ENCODE measurements at places on chromosomes 6 and 20. TPM values are rescaled to one million over a fixed set of nuclear protein-coding genes. Genes with fewer than 3 reads are reported as not detected.

DNA sequence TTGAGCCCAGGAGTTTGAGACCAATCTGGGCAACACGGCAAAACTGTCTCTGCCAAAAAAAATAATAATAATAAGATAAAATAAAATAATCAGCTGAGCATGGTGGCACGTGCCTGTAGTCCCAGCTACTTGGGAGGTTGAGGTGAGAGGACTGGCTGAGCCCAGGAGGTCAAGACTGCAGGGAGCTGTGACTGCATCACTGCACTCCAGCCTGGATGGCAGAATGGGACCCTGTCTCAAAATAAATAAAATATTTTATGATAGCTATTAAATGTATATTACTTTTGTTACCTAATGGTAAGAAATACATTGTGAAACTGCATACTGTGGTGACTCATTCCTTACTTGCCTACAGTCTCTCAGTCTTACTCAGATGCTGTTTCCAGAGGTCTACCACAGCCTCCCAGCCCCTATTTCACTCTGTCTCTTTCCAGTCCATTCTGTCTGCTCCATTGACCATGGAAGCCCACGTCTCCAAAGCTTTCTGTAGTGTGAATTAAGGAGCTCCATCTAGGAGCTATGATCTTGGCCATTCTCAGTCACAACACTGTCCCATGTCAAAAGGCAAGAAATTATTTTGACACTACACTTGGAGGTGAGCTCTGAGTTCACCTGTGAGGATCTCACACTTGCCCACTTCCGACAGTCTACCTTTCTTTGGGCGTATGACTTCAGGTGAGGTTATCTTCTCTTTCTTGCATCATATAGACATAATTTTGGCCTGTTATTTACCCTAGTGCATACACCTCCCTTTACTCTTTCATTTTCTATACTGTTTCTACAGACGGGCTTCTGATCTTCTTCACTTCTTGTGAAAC is 22.4 kb upstream of the SNX9 start:
- H3K36me3 ChIP-seq, result no peaks in the 10 kb centered on the region
- no peak for DNase-seq
- H3K27me3 ChIP-seq, result no peaks in the 10 kb centered on the region
- no peak overlapping the region for H3K4me3 ChIP-seq

MEI4 gene
- 0.55 TPM for total RNA-seq

GRCh38 chr6:33313105-33313708 is 671 bp downstream of the TAPBP start:
- no peaks in the 10 kb centered on the region for H3K4me1 ChIP-seq
- H3K4me3 ChIP-seq, result peak overlapping the region; percentile 83
- peaks cover 14% of the 10 kb centered on the region for H3K36me3 ChIP-seq

DNA sequence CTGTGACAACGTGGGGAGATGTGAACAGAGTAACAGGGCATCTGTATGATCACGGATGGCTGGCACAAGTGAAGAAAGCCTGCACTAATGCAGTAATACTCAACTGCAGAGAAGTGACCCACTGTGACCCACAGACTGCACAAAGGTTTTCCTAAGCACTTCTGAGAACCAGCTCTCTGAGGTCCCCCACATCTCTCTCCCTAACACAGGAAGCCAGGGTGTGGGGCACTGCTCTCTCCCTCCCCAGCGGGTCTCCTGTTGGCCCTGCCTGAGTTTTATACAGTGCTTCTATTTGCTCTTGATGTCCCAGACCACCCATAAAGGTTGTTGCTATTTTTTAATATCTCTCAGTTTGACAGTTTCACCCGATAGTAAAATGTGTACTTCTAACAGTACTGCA is 11.3 kb downstream of the APMAP start:
- no peak overlapping the region for H3K27ac ChIP-seq
- H3K36me3 ChIP-seq, result peaks cover 74% of the 10 kb centered on the region

DNA sequence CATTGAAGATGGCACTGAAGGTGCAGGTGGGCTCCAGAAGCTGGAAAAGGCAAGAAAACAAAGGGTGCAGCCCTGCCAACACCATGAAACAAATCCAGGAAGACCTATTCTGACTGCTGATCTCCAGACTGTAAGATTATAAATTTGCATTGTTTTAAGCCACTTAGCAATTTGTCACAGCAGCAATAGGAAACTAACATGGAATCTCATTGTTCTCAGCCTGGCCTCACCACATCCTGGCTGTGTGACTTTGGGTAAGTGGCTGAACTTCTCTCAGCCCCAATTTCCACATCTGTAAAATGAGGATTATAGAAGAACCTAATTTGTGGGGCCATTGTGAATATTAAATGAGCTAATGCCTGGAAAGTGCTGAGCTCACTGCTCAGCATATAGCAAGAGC is 160.4 kb upstream of the MAFB start:
- no peaks in the 10 kb centered on the region for H3K27me3 ChIP-seq
- H3K4me3 ChIP-seq, result no peak overlapping the region
- no peaks in the 10 kb centered on the region for H3K36me3 ChIP-seq
- no peaks in the 10 kb centered on the region for H3K4me1 ChIP-seq

DNA sequence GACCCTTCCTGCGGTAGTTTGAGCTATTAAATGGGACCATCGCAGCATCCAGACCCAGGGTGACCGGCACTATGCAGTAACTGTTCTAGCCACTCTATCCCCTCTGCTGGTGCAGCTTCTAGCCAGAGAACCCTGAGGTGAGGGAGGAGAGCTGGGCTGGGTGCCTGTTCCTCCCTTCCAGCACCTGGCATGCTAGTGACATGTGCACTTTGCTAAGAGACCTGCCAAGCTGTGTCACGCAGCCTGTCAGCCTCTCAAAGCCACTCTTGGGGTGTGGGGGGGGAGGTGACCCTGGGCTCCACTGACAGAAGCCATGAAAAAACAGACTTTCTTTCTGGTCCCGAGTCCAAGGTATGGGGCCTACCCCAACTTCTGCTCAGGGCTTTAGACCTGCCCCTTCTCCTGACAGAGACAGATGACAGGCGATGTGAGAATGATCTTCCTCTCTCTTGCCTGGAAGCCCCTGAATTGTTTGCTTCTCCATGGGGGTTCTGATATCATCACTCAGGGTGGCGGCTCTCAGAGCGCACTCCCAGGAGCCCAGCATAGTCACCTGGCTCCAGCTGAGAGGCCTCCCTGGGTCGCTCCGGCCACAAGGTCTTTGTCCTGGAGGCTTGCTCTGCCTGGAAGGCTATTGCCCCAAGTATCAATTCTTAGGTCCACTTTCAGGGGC is 47.2 kb upstream of the MLN start:
- H3K4me1 ChIP-seq, result no peaks in the 10 kb centered on the region
- H3K4me3 ChIP-seq, result no peak overlapping the region
- no peak overlapping the region for H3K27ac ChIP-seq
- H3K27me3 ChIP-seq, result no peaks in the 10 kb centered on the region
- no peak for DNase-seq
- no peaks in the 10 kb centered on the region for H3K36me3 ChIP-seq

DNA sequence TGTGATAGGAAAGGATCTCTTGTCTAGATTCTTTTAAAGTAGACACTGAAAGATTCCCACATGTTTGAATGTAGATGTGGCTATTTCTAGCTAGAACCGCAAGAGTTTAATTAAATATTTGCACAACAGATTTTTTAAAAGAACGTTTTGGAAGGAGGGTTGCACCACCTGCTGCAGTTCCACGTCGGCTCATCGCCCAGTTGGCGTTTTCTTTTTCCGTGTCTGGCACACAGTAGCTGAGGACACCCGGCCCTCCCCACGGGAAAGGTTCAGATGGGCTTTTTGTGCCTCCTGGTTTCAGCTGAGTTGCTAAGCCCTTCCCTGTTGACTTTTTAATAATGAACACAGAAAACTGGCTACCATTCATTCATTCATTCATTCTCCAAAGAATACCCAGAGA is 41.8 kb upstream of the DOK5 start:
- H3K27me3 ChIP-seq, result no peaks in the 10 kb centered on the region
- no peaks in the 10 kb centered on the region for H3K4me1 ChIP-seq

GRCh38 chr6:38067263-38067980 is 247.9 kb downstream of the ZFAND3 start:
- H3K4me3 ChIP-seq, result no peak overlapping the region
- H3K27me3 ChIP-seq, result no peaks in the 10 kb centered on the region
- DNase-seq, result no peak

IL17A gene
- not detected for total RNA-seq

- H3K4me1 ChIP-seq, result no peaks in the 10 kb centered on the region
- no peak overlapping the region for H3K4me3 ChIP-seq
- no peak overlapping the region for H3K27ac ChIP-seq
- DNase-seq, result no peak
- no peaks in the 10 kb centered on the region for H3K27me3 ChIP-seq
Measured at GRCh38 chr6:169577236-169577635, 124.6 kb downstream of the WDR27 start.

- H3K4me1 ChIP-seq, result no peaks in the 10 kb centered on the region
- H3K27ac ChIP-seq, result no peak overlapping the region
- no peak for DNase-seq
- H3K4me3 ChIP-seq, result no peak overlapping the region
Measured at GRCh38 chr6:38933426-38933825, 115.2 kb upstream of the GLP1R start.

Data from H9 (cell line).